ENCODE measurements at places on chromosomes 3 and 15.

GRCh38 chr3:87268646-87269211 lies 7.7 kb downstream of the POU1F1 start:
- DNase-seq, result no peak

GRCh38 chr3:115040673-115041286 lies 106.3 kb downstream of the ZBTB20 start:
- no peak for DNase-seq

GRCh38 chr3:167350245-167350862 lies 29.7 kb downstream of the ZBBX start:
- DNase-seq, result no peak

DNA sequence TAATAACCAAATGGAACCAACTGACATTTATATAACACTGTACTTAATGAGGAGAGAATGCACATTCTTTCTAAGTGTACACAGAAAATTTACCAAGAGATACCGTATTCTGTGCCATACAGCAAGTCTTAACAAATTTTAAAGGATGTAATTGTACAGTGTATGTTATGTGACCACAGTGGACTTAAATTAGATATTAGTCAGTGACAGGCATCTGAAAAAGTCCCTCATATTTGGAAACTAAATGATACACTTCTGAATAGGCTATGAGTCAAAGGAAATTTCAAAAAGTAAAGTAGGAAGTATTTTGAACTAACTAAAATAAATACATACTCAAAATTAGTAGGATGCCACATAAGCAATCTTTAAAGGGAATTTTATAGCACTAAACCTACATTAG lies 59.6 kb upstream of the P3H2 start:
- no peak for DNase-seq

DNA sequence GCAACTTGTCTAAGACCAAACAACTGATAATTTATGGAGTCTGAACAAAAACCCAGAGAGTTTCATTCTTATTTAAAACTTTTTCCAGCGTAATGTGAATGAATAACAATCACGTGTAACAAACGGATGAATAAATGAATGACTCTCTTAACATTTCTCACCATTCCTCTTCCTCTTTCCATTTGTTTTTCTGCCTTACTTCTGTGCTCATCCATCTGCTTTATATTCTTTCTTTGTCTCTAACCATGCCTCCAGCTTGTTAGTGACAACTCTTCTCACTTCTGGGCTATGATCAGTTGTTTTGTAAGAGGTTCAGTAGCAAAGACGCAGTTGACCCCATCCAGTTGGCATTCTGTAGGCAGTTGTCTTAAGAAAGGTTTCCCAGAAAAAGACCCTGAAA lies 133.7 kb upstream of the MB21D2 start:
- no peak for DNase-seq

GRCh38 chr3:132290833-132291232 lies 26.4 kb upstream of the ACP3 start:
- DNase-seq, result no peak

DNA sequence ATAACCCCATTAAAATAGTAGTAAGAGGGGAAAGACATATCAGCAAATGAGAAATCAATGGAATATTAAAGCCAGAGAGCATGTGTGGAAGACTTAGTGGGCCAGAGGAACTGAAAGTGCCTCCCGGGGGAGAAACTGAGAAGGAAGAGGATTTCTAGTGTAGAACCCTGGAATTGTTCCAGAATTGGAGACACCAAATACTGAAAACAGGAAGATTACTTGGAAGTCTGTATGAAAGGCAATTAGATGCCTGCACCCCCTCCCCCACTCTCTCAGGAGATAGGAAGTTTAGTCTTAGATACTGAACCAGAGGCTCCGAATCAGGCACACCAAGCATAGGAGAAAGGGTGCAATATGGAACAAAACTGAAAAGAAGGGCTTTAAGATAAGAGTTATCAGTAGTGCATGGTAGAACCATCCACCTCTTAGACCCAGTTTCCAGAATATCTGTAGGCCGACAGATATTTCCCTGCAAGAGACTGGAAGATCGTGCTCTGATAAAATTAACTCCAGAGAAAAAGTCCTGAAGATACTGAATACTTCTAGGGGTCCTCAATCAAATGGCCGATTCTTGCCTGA lies 32.4 kb downstream of the KLHL18 start:
- no peak for DNase-seq

GRCh38 chr3:45597171-45597570 lies 2.6 kb downstream of the LIMD1 start:
- DNase-seq, result no peak

DNA sequence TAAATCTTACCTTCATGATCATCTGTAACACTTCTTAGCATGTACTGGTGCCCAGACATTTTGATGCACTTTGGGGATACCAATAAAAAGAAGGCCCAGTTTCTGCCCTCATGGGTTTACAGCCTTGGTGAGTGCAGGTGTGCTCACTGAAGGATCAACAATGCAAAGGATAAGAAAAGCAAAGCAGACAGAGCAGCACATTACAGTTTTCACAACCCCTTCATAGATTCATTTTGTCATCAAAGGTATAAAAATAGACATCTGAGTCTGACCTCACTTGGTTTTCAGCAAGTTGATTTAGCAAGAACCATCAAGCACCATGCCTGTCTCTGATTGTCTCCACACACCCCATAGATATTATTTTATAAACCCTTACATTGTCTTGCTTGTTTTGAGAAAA lies 77.6 kb downstream of the BFSP2 start:
- no peak for DNase-seq

GRCh38 chr3:160562952-160563351 lies 2.4 kb downstream of the KPNA4 start:
- DNase-seq, result no peak

GRCh38 chr3:194079702-194080172 lies 56.2 kb upstream of the HES1 start:
- DNase-seq, result no peak

GRCh38 chr15:47293466-47294162 lies 423.7 kb upstream of the SEMA6D start:
- no peak for DNase-seq

All from ureter (tissue), 1 donor.